ENCODE measurements at places on chromosomes 6 and 20. TPM values are rescaled to one million over a fixed set of nuclear protein-coding genes. Genes with fewer than 3 reads are reported as not detected.

GRCh38 chr6:87146363-87146762 is 9.0 kb upstream of the ZNF292 start:
- DNase-seq: no peak

DNA sequence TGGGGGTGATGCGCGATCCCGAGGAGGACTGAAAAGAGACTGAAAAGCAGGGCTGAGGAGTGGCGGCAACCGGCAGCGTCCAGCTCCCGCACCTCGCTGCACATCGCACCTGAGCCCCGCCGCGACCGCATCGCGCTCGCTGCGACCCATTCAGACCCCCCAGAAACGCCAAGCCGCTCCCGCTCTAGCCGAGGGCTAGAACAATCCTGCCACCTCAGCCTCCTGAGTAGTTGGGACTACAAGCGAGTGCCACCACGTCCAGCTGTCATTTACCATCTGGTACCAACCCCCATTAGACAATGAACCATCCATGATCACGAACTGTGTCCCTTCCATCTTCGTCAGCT is 33.2 kb downstream of the HLA-A start:
- no peak for DNase-seq

DNA sequence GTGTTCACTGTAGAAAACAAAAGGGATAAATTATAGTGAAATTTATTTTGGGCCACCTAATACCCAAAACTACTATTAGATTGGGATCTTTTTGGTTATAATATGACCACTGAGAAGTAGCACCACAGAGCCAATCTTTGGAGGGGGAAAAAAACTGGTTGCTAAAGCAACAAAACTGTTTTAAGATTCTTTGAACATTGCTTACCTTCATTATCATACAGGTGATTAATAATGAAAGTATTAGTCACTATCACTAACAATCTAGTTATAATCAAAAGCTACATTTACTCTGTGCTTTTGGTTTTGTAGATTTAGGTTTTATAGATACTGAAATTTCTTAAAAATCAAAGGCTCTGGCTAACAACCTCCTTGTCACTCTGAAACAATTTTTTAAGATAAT is 31.7 kb downstream of the STX7 start:
- DNase-seq: no peak

- DNase-seq: no peak
Measured at GRCh38 chr6:167652701-167653095, 174.0 kb upstream of the AFDN start.

Gene PLA2G7
- total RNA-seq: not detected

Gene HLA-DOA
- 3.3 TPM for total RNA-seq

Measured in activated CD8-positive, alpha-beta T cell treated with anti-CD3 and anti-CD28 coated beads, Interleukin-2, amount 10 ng/mL, durations not matched to agents 7 days and 5 days (primary cell).